Gastrocnemius medialis (tissue), 4 donors: ENCODE measurements at places on chromosomes 1 and 21. TPM values are rescaled to one million over a fixed set of nuclear protein-coding genes. Genes with fewer than 3 reads are reported as not detected.

- H3K27ac ChIP-seq = no peak overlapping the region
- H3K27me3 ChIP-seq = no peaks in the 10 kb centered on the region
- DNase-seq = no peak
- no peak overlapping the region for H3K4me3 ChIP-seq
- H3K36me3 ChIP-seq = no peaks in the 10 kb centered on the region
Observed at GRCh38 chr1:104780470-104781078, 1030.9 kb downstream of the AMY1C start.

GRCh38 chr1:183227422-183228346 lies 41.6 kb downstream of the LAMC2 start:
- H3K27me3 ChIP-seq = no peaks in the 10 kb centered on the region
- H3K36me3 ChIP-seq = no peaks in the 10 kb centered on the region
- H3K4me1 ChIP-seq = no peaks in the 10 kb centered on the region
- no peak for DNase-seq

GRCh38 chr1:201890223-201890622 lies 1.5 kb downstream of the SHISA4 start:
- no peak for DNase-seq
- H3K4me1 ChIP-seq = peaks cover 78% of the 10 kb centered on the region
- H3K27me3 ChIP-seq = no peaks in the 10 kb centered on the region
- no peaks in the 10 kb centered on the region for H3K36me3 ChIP-seq
- H3K4me3 ChIP-seq = peak overlapping the region; percentile 89
- H3K27ac ChIP-seq = peak overlapping the region; percentile 91

- H3K27me3 ChIP-seq = no peaks in the 10 kb centered on the region
- no peak overlapping the region for H3K4me3 ChIP-seq
- no peak for DNase-seq
Observed at GRCh38 chr1:215056584-215056983, 26.0 kb upstream of the KCNK2 start.

PLA2G2D gene
- total RNA-seq = not detected

DNA sequence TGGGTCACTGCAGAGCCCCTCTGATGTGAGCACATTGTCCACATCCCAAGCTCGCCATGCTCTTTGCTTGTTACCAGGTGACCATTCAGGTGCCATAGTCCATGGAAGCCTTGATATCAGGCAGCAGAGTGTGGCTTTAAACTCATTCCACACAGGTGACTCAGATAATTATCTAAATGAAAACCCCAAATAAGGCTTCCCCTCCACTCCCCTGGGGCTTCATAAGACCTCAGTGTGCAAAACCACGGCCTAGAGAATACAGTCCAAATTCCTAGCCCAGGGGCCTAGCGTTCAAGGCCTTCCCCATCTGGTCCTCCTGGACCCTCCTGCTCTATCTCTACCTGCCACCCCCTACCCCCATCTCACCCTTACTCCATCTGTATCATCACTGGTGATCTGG lies 97.1 kb downstream of the ARHGEF10L start:
- no peak for DNase-seq
- no peaks in the 10 kb centered on the region for H3K27me3 ChIP-seq
- no peak overlapping the region for H3K4me3 ChIP-seq
- H3K27ac ChIP-seq = no peak overlapping the region
- no peaks in the 10 kb centered on the region for H3K36me3 ChIP-seq

DNA sequence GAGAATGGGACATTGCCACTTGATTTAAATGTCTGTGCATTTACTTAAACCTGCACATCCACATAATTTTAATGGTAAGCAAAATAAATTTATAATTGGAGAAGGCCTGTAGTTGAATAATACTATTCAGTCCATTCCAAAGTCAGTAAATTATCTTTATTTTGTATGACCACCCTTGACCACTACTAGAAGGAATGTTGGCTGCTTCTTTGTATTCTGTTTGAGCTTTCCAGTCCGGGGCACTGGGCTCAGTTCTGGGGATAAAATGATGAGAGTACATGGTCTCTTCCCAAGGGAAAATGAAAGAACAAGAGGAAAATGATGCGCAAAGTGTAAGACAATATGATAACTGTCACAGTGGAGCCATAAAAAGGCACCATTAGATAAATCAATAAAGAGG lies 98.9 kb downstream of the CRB1 start:
- no peaks in the 10 kb centered on the region for H3K36me3 ChIP-seq
- no peak overlapping the region for H3K27ac ChIP-seq
- H3K27me3 ChIP-seq = no peaks in the 10 kb centered on the region
- no peaks in the 10 kb centered on the region for H3K4me1 ChIP-seq
- H3K4me3 ChIP-seq = no peak overlapping the region
- DNase-seq = no peak

- DNase-seq = peak; percentile 41
- no peaks in the 10 kb centered on the region for H3K4me1 ChIP-seq
- no peak overlapping the region for H3K4me3 ChIP-seq
- no peaks in the 10 kb centered on the region for H3K36me3 ChIP-seq
- no peaks in the 10 kb centered on the region for H3K27me3 ChIP-seq
Observed at GRCh38 chr1:175146529-175147213, 45.9 kb downstream of the KIAA0040 start.

DNA sequence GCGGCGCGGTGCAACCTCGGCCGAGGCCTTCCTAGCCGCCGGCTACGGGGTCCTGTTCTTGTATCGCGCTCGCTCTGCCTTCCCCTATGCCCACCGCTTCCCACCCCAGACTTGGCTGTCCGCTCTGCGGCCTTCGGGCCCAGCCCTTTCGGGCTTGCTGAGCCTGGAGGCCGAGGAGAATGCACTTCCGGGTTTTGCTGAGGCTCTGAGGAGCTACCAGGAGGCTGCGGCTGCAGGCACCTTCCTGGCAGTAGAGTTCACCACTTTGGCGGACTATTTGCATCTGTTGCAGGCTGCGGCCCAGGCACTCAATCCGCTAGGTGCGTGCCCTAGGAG lies 379 bp downstream of the PPCS start:
- DNase-seq = peak; percentile 17
- no peaks in the 10 kb centered on the region for H3K36me3 ChIP-seq
- H3K4me1 ChIP-seq = peaks cover 13% of the 10 kb centered on the region
- H3K4me3 ChIP-seq = peak overlapping the region; percentile 99
- peak overlapping the region; percentile 90 for H3K27ac ChIP-seq
- no peaks in the 10 kb centered on the region for H3K27me3 ChIP-seq

- H3K4me1 ChIP-seq = no peaks in the 10 kb centered on the region
- no peak overlapping the region for H3K4me3 ChIP-seq
- H3K36me3 ChIP-seq = no peaks in the 10 kb centered on the region
- H3K27ac ChIP-seq = no peak overlapping the region
- no peaks in the 10 kb centered on the region for H3K27me3 ChIP-seq
Observed at GRCh38 chr1:63068626-63069025, 253.7 kb upstream of the FOXD3 start.

- DNase-seq = no peak
- no peaks in the 10 kb centered on the region for H3K27me3 ChIP-seq
- no peaks in the 10 kb centered on the region for H3K4me1 ChIP-seq
- H3K27ac ChIP-seq = no peak overlapping the region
- no peak overlapping the region for H3K4me3 ChIP-seq
- H3K36me3 ChIP-seq = peaks cover 48% of the 10 kb centered on the region
Observed at GRCh38 chr21:34518301-34518700, 6.3 kb upstream of the KCNE1 start.

GRCh38 chr1:206506405-206507283 lies 687 bp upstream of the RASSF5 start:
- H3K36me3 ChIP-seq = no peaks in the 10 kb centered on the region
- no peak for DNase-seq
- H3K4me1 ChIP-seq = peaks cover 36% of the 10 kb centered on the region
- H3K27ac ChIP-seq = peak overlapping the region; percentile 30
- peaks cover 13% of the 10 kb centered on the region for H3K27me3 ChIP-seq

DNA sequence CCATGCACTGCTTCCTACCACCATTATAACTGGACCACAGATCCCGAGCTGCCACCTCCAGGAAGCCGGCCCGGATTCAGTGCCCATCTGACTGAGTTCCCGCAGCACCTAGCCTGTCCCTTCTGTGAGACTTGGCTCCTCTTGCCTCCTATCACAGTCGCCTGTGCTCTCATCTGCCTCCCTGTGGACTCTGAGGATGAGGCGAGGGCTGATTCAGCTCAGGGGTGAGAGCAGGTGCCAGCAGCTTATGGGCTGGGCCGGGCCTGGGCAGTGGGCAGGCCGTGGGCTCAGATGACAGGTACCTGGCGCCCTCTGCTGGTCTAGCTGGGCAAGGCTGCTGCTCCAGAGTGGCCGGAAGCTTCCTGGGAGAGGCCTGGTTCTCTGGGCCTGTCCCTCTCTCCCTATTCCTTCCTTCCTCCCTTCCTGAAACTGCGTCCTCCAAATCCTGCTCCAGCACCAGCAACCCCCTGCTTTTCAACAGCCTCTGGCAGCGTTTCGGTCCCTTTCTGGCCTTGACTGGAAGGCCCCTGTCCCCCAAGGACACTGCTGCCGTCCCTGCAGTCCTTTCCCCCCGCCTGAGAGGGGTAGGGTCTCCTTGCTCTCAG lies 17.3 kb upstream of the PCSK9 start:
- no peaks in the 10 kb centered on the region for H3K4me1 ChIP-seq
- H3K36me3 ChIP-seq = no peaks in the 10 kb centered on the region
- no peak overlapping the region for H3K27ac ChIP-seq
- no peaks in the 10 kb centered on the region for H3K27me3 ChIP-seq
- no peak overlapping the region for H3K4me3 ChIP-seq

GRCh38 chr1:38131024-38131585 lies 84.5 kb upstream of the POU3F1 start:
- H3K36me3 ChIP-seq = no peaks in the 10 kb centered on the region
- peaks cover under 1% of the 10 kb centered on the region for H3K4me1 ChIP-seq
- DNase-seq = no peak
- no peak overlapping the region for H3K27ac ChIP-seq
- H3K4me3 ChIP-seq = no peak overlapping the region

ZMYND12 gene
- total RNA-seq = not detected

GRCh38 chr1:152035539-152036266 lies 1.1 kb downstream of the S100A11 start:
- H3K27ac ChIP-seq = peak overlapping the region; percentile 77
- H3K4me1 ChIP-seq = peaks cover 17% of the 10 kb centered on the region
- H3K36me3 ChIP-seq = no peaks in the 10 kb centered on the region
- peaks cover 16% of the 10 kb centered on the region for H3K27me3 ChIP-seq

ALX3 gene
- not detected for total RNA-seq

- H3K27ac ChIP-seq = no peak overlapping the region
- H3K36me3 ChIP-seq = no peaks in the 10 kb centered on the region
- no peak overlapping the region for H3K4me3 ChIP-seq
- H3K4me1 ChIP-seq = no peaks in the 10 kb centered on the region
- no peak for DNase-seq
Observed at GRCh38 chr1:119115311-119115710, 25.1 kb downstream of the WARS2 start.

SH2D5 gene
- total RNA-seq = 0.53 TPM
